ENCODE measurements at places on chromosomes 12 and 14.

GRCh38 chr12:57370696-57371095, 60.1 kb downstream of the R3HDM2 start:
- no peak for DNase-seq

DNA sequence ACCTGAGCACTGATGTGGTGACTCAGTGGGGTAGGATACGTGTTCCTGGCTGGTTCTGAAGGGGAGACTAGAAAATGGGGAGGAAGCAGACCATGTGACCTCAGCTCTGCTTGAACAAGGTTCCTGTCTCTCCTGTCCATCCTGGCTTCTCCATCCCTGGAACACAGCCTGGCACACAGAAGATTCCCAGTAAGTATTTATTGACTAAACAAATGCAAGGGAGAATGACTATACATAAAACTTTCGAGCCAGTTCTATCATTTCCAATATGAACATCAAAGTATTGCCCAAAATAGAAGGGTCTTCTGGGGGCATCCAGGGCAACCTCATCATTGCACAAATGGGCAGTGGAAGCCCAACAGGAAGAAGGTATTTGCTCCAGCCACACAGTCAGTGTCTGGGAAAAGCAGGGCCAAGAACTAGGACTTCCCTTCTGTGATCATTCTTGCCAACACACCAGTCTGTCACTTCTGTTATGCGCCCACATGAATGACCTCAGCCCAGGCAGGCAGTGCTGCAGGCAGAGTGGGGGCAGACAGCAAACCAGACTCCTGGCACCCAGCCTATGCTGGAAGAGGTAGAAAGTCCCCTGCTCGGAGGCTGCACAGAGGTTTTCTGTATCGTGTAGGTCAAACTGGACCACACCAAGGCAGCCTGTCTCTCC, 5.6 kb upstream of the SERPINA9 start:
- no peak for DNase-seq

DNA sequence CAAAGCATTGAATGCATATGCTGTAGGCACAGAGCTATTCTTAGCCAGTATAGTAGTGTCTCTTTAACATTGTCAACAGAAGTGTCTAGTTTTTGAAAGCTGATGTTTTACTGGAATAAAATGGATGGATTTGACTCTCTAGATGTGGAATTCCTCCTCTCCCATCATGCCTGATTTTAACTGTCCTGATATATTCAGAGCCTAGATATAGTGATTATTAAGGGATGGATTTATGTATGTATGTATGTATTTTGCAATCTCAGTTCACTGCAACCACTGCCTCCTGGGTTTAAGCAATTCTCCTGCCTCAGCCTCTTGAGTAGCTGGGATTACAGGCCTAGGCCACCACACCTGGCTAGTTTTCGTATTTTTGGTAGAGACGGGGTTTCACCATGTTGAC, 144.8 kb upstream of the NAV3 start:
- no peak for DNase-seq

GRCh38 chr12:15931590-15932053, 20.5 kb downstream of the DERA start:
- no peak for DNase-seq

GRCh38 chr14:90629471-90629870, 186.8 kb downstream of the TTC7B start:
- DNase-seq, result no peak

DNA sequence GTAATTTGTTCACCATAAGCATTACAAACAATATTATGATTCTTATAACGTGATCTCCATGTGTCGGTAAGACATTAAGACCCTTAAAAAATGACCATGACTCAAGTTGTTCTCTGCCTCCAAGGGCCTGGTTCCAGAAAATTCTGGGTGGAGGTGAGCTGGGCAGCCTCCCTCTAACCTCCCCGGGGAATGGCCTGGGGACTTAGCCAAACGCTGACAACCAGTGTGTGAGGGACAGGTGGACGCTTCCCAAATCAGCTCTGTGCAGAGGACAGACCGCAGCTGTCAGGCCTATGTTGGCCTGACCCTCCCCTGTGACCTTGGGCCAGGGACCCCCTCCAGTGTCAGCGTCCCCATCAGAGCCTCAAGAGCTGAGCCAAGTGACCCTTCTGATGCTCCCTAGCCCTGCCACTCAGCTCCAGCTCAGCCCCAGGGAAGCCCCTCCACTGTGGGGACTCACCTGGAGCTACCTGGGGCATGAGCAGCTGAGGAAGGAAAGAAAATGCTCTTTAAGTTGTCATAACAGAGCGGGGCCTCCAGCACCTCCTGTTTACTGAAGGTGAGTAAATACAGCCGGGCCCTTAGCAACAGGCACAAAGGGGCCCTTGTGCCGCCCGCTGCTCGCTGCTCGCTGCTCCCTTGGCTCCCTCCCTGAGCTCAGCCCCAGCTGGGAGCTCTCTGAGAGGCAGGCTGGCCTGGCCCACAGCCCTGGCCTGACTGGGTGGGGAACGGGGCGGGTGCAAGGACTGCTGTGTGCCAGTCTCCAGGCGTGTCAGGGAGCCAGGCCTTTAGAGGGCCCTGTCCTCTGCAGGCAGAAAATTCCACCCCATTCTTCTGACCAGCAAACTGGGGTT, 116.6 kb downstream of the CALM1 start:
- DNase-seq, result no peak

- peak; percentile 20 for DNase-seq
Observed at GRCh38 chr12:1606021-1606622, 11.7 kb upstream of the FBXL14 start.

DNA sequence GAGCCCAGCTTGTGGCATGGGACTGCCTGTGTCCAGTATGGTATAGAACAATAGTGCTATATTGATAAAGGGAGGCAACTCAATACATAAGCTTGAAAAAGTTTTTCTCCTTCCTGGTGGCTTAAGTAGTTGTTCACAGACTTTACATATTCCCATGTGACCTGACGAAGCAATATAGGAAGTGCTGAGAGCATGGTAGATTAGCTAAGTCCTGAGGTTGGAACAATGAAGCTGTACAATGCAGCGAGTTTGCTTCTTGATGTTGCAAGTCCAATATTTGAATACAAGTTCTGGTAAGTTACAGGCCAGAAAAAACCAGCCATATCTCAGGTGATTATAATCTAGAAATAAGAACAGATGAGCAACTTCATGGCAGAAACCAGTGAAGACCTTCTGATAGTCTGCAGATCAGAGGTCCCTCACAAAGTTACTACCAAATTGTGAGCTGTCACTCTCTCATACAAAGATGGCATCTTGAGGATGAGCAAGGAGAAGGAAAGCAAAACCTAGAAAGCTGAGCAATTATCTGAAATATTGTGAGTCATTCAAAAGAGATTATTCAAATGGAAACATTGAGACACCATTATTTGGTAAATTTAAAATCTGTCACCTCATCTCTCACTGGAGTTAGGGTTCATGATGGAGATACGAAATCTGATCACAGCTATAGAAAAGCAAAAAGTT, 72.9 kb upstream of the BTG1 start:
- DNase-seq, result no peak

GRCh38 chr12:4780641-4781611, 60.7 kb downstream of the GALNT8 start:
- DNase-seq, result no peak

GRCh38 chr12:106892075-106892474, 63.6 kb upstream of the TMEM263 start:
- no peak for DNase-seq
